ENCODE measurements at places on chromosomes 4 and X.

GRCh38 chr4:20091781-20092180 is 159.9 kb upstream of the SLIT2 start:
- no peak for DNase-seq

DNA sequence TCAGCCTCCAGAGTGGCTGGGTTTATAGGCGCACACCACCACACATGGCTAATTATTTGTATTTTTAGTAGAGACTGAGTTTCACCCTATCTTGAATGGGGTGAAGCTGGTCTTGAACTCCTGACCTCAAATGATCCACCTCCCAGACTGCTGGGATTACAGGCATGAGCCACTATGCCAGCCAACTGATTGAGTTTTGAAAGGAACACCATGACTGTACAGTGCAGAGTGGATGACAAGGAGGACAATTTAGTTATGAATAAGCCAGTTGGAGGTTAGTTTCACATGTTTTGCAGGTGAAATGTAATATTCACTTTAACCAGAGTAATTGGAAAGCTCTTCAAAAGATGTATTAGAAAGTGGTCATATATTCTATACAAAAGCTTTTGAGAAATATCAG is 60.8 kb downstream of the PCDH18 start:
- DNase-seq, result no peak

DNA sequence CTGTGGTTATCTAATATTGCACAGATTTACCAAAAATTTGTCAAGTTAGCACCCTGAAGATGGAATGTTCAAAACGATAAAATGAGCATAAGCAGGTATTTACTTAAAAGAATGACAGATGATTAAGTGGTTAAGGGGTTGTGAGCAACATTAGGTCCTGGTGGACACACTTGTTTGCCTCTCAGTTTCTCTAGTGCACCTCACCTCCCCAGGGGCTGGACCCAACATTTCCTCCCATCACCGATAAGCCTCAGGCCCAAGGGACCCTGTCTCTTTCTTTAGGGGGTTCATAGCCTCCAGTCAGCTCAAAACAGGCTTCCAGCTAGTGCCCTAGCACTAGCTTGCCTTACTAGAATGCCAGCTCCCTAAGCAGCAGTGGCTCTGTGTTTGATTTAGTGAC is 88.0 kb downstream of the ATP11C start:
- no peak for DNase-seq

DNA sequence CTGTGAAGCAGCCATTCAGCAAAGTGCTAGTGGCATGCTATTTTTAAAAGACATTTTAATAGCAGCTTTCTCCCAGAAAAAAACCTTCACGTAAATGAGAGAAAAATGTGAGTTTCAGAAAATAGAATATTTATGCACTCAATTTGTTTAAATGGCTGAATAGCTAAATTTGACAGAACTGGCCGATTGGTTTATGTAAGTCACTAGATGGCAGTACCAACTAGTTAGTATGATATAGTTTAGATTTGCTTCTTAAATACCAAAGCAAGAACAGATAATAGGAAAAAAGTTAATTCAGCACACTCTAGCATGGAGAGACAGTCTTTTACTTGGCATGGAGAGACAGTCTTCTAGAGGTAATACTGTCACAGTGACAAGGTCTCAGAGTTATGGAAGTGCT is 250.1 kb downstream of the SNCA start:
- no peak for DNase-seq

GRCh38 chr4:55729351-55730279 is 90.0 kb upstream of the EXOC1L start:
- DNase-seq, result no peak

GRCh38 chr4:169859366-169860216 is 101.8 kb upstream of the HPF1 start:
- DNase-seq, result no peak

DNA sequence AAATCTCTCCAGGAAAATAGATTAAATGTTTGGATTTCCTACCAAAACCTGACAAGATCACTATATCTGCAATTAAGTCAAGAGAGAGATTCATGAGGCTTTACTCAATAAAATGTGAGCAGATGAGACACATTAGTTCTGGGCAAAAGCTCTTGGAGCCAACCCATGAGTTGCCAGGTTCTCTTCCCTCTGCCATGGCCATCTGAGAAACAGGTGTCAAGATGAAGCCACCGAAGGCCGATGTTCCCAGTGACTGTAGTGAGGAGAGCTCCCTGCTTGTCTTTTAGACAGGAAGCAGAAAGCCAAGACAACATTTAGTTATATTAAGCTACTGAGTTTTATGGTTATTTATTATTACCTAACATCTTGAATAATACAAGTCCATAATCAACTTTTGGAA is 1068.7 kb downstream of the STPG2 start:
- DNase-seq, result no peak

GRCh38 chr4:109156356-109156755 is 146.1 kb downstream of the COL25A1 start:
- DNase-seq, result no peak

DNA sequence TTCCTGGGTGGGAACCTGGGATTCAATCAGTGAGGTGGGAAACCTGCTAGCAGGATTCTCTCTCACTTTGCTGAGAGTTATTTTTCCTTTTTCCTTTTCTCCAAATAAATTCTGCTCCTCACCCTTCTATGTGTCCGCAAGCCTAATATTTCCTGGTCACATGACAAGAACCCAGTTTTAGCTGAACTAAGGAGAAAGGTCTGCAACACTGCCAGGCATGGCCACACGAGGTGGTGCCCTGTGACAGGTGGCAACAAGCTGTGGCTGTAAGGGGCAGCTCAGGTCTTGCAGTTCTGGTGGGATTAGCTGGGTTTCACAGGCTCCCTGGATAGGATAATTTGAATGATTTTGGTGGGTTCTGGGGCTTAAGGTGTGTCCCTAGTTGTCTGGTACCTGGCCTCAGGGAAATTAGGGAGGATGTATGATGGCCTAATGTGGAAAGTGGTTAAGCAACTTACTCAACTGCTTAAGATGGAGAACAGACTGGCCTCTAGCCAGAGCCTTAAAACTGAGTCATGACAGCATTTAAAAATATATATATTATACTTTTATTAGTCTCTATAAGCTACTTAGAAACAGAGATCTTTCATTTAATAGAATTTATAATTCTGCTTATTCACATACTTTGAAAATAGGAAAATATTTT is 215.0 kb downstream of the IL15 start:
- DNase-seq, result no peak

DNA sequence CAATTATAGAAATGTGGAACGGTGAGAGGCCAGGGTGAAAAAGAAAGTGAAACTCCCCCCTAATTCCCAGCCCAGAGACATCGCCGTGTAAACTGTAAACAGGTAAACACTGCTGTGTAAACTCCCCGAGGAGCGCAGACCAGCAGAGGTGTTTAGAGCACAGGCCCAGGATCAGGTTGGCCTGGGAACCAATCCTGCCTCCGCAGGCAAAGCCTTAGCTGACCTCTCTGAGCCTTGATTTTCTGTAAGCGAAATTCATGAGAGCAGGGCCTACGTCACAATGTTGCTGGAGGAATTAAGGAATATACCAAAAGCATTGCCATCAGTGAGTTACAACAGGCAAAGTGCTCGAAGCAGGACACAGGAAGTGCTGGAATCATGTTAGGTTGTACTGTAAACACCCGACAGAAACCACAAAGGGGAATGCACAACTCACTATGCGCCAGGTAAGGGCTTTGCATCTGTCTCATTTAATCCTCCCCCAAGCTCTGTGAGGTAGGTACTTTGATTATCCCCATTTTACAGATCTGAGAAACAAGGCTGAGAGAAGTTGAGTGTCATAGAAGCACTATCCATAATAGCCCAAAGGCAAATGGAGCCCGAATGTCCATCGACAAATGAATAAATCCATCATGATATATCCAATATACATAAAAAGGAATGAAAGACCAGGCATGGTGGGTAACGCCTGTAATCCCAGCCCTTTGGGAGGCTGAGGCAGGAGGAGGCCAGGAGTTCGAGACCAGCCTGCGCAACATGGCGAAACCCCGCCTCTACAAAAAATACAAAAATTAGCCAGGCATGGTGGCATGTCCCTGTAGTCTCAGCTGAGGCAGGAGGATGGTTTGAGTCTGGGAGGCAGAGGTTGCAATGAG is 30.7 kb upstream of the KIAA0232 start:
- no peak for DNase-seq

GRCh38 chr4:99025506-99025905 is 30.0 kb downstream of the METAP1 start:
- DNase-seq, result no peak

DNA sequence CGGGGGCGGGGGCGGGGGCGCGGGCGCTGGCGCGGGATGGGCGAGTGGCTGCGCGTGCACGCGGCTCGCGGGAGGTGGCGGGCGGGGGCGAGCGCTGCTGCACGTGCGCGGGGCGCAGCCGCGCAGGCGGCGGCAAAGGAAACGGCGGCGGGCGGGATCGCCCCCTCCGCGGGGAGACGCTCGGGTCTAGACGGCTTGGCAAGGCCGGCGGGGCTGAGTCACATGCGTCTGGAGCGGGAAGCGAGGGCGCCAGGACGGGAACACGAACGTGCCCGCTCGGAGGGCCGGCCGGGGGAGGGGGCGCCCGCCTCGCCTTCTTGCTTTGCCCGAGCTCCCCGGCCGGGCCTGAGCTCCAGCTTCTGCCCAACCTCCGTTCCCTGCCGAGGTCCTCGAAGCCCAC is 4.3 kb upstream of the HAUS7 start:
- DNase-seq, result peak; percentile 47

GRCh38 chr4:19213388-19213787 is 1038.3 kb upstream of the SLIT2 start:
- no peak for DNase-seq

- no peak for DNase-seq
These were observed at the start of gene MAGEB18 for GRCh38 chrX:26138274-26138673. Gene MAGEB18, plus strand, starts transcription at chrX:26138343. Its CDS starts 643 bp downstream, at chrX:26138986.

GRCh38 chr4:38017609-38018008 is 57.4 kb downstream of the PTTG2 start:
- no peak for DNase-seq

- DNase-seq, result no peak
These were observed 158.6 kb downstream of the TET2 start for GRCh38 chr4:105305019-105305836.

DNA sequence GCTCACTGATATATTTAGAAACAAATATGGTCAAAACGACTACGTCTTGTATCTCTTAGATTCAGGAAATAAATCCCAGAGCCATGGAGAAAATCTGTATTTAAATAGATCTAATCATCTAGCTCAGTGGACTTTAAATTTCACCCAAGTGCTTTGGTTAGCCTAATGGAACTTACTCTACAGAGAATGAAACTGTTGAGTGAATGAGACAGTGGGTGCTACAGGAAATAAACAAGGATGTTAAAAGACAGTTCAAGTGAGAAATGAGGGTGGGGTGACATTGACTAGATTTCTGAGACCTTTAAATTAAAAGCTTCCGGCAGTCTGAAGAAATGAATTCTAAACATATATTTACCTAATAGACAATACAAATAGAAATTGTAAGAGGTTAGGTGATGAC is 2197.0 kb downstream of the ARAP2 start:
- no peak for DNase-seq

GRCh38 chrX:47579537-47579936 is 2.7 kb upstream of the TIMP1 start:
- DNase-seq, result no peak

DNA sequence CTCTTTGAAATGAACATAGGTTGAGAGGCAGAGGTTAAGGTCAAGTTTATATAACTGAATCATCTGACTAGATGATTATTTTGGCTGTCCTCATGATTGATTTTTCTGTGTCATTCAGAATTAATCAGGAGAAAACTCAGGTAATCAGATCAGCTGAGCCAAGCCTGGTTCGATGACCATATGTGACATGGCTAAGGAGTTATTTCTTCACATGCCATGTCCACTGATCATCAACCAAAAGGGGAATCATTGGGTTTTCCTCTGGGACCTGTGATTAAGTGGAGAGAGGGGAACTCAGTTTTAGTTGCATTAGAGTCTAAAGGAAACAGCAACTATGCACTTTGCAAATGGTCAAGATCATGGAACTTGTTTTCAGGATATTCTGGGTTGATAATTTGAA is 20.3 kb upstream of the PACRGL start:
- DNase-seq, result no peak

Data from central memory CD4-positive, alpha-beta T cell (primary cell).